ENCODE measurements at places on chromosomes 5 and 9.

DNA sequence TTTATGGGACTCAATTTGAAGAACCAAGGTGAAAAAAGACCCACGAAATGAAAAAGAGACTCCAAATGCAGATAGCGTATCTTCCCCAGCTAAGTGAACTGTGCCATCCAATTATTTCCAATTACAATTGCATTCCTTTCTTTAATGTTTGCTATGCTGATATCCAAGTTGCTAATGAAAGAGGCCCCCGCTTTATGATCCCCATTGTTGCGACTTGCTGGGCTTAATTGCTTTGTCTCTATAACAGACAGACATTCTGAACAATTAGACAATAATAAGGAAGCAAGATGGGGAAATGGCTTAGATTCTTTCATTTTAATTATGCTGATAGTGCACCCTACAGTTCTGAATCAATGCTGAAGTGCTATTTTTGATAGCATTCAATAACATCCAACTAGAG is 354.3 kb downstream of the KIF4B start:
- no peak for DNase-seq

- DNase-seq: no peak
These were observed 346.1 kb upstream of the PTGER4 start for GRCh38 chr5:40333459-40334241.

GRCh38 chr5:118545470-118545869 is 442.9 kb downstream of the DTWD2 start:
- no peak for DNase-seq

- DNase-seq: no peak
These were observed 143.5 kb downstream of the MLLT3 start for GRCh38 chr9:20478786-20479185.

GRCh38 chr5:53350991-53351770 is 129.2 kb upstream of the FST start:
- DNase-seq: no peak

- DNase-seq: peak; percentile 24
These were observed 10.5 kb upstream of the SHB start for GRCh38 chr9:38079461-38080031.

DNA sequence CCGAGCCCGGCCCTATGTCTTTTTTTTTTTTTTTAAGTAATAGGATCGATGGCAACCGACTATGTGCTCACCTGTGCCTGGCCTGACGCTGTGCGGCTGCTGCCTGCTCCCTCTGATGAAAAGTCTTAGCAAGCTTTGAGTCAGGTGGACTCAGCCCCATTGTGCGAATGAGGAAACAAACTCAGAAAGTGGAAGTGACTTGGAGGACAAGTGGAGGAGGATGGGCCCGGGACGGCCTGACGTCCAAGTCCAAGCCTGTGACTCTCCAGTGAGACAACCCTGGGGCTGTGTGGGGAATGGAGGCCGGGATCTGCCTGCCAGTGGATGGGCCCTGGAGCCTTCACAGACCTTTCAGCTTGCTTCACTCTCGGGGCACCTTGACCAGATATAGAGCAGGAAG is 57.9 kb downstream of the EXD3 start:
- DNase-seq: peak; percentile 40

DNA sequence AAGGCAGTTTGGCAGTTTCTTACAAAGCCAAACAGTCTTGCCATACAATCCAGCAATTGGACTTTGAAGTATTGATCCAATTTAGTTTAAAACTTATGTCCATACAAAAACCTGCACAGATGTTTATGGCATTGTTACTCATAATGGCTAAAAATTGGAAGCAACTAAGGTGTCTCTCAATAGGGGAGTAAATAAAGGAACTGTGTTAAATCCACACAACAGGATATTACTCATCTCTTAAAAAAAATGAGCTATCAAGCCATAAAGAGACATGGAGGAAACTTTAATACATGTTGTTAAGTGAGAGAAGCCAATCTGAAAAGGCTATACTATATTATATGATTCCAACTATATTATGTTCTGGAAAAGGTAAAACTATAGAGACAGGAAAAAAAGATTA is 313.6 kb upstream of the CD180 start:
- no peak for DNase-seq

DNA sequence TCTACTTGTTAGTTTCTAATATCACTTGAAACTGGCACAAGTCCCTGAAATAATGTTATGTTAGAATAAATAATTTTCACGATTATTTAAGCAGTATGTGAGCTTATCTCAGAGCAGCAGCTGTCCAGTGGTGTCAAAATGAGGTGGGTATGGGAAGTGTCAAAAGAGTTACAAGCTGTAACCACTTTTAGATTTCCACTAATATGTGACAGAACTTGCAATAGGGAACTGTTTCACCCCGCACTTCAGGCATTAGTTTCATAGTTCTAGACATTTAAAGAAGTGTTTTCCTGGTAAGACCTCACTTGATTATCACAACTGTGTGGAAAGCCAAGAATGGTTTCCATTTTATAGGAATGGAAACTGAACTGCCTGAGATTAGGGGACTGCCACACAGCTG is 2.9 kb upstream of the ISCA1 start:
- no peak for DNase-seq

DNA sequence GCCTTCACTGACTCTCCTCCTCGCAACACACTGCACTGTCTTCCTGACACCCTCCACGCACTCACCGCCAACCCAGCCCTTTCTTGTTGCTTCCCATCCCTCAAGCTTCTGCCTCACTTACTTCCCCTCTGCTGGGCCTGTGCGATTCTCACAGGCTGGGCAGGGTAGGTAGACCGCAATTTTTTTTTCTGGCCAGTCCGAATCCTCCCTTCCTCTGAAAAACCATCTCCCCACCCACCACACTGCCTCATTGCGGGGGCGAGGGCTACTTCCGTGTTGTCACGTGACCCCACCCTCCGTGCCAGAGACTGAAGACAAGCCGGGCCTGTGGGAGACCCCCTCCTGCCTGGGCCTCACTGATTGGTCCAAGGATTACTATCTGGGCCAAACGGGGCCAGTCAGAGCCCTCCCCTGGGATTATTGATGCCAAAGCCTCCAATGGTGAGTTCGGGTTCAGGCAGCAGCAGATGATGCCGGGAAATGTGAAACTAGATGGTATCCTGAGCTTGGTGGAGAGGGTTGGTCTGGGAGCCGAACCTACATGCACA is 73.1 kb downstream of the STK10 start:
- DNase-seq: peak; percentile 90

- no peak for DNase-seq
These were observed 35.9 kb upstream of the IRX4 start for GRCh38 chr5:1918488-1919208.

DNA sequence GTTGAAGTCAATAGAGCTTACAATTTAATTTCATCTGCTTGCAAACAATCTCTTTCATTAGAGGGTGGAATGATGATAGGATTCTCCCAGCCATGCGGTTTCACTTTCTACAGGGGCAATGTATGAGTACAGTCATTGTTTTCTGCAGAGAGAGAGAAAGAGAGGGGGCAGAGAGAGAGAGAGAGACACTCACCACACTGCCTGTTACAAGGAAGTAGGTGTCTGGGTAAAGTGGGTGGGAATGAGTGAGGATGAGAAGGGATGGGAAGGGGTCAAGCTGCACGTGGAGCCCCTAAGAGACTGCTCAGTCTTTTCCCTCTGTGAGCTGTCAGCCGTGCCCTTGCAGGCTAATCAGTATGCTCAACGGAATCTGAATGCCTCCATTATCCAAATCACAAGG is 454.3 kb downstream of the KDM4C start:
- no peak for DNase-seq

GRCh38 chr5:140420665-140421361 is 19.2 kb downstream of the ANKHD1 start:
- DNase-seq: no peak

DNA sequence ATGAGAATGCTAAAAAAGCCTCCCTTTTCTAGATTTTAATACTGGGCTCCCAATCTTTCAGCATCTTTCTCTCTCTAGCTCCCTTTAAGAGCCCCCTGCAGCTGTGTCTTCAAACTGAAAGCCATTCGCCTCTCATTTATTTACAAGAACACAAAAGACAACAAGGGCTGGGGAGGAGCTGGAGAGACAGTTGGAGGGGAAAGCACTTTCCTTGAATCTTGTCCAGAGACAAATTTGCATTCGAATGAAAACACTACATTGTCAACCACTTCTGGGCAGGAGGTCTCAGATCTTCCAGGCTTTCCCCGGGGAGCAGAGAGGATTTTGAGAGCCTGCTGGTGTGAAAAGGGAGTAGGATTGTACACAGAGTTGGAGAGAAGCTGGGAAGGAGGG is 518.3 kb downstream of the CTNND2 start:
- no peak for DNase-seq

- no peak for DNase-seq
These were observed 1.1 kb upstream of the DCANP1 start for GRCh38 chr5:135448071-135448739.

- no peak for DNase-seq
These were observed 17.9 kb upstream of the GRHPR start for GRCh38 chr9:37404590-37404989.

DNA sequence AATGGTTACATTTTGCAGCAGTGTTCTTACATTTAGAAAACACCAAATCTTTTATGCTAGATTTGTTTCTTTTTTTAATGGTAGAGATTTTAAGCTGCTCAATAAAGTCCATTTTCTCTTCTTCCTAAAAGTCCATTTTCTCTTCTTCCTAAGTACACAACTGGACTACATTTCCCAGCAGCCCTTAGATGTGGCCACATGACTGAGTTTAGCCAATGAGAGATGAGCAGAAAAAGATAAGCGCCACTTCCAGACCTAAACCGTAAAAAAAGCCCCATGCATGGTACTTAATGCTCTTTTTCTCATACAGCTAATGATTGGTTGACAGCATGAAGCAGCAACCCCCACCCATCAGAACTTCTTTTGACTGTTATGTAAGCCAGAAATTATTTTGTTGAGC is 206.7 kb downstream of the FAM114A2 start:
- DNase-seq: peak; percentile 3

DNA sequence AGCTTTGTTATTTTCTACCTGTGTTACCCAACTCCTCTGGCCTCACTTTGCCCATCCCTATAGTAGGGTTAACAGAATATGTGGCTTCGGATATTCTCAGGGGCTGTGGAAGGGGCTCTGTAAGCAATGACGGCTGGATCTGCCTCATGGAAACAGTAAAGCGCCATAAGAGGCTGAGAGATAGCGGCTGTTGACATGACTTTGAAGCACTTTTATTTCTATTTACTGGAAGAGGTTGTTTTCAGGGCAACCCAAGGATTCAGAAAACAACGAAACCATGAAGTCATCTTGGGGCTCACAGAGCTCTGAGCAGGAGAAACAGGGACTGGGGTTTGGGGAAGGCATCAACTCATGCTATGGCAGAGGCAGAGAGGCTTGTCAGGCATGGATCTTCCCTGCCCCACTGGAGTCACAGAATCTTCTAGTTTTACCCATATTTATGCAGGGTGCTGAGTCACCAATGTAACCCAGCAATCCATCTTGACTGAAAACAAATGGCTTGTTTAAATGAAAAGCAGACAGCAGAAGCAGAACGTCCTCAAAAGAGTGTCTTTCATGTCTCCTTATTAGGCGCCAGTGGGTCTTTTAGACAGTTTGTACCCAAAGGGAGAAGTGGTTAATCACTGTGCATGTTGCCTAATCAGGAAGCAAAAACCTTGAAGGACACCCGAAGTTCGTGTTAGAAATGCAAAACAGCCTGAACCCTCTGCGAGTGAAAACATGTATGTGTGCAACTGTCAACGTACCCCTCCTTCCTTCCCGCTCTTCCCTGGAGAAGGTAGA is 113.0 kb downstream of the COL23A1 start:
- peak; percentile 90 for DNase-seq

DNA sequence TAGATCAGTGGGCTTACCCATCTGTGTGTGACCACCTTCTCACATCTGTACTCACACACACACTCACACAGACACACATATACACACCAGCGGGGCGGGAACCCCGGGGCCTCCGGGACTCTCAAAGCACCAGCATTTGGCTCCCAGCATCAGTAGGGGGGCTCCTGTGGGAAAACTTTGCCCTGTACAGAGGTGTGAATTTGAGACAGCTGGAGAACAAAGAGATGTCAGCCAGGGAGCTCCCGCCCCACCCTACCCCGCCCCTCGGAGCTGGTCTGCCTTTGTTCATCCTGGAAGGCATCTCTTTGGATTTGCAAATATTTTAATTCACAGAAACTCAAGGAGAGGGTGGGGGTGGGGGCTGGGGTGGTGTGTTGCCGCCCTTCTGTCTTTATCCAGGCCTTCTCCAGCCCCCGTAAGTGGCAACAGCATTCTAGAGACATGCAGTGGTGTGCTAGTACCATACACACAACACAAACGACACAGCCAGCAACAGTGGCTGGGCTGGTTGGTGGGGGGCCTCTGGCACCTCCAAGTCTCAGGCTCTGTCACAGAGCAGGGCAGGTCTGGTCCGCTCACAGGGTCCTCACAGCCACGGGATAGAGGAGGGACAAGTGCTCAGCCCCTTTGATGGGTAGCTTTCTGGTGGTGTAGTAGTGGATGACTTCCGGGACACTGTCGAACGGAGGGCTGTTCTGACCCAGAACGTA is 15.5 kb upstream of the SLC25A51 start:
- no peak for DNase-seq

DNA sequence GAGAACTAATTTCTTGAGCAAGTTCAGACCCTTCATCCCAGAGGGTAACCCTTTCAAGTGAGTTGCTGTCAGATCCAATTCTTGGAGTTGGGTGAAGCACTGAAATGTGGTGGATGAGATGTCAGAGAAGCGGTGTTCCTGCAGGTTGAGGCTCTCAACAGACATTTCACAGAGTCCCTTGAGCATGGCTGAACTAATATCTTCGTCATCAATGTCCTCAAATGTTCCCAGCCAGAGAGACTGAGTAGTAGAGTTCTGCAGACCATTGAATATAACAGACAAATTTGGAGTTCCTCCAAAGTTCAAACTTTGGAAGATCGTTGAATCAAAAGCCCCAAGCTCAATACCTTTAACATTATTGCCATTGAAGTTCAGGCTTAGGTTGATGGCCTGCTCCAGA is 12.7 kb downstream of the CD180 start:
- no peak for DNase-seq

GRCh38 chr9:84139296-84140070 is 158.9 kb downstream of the RMI1 start:
- DNase-seq: no peak

DNA sequence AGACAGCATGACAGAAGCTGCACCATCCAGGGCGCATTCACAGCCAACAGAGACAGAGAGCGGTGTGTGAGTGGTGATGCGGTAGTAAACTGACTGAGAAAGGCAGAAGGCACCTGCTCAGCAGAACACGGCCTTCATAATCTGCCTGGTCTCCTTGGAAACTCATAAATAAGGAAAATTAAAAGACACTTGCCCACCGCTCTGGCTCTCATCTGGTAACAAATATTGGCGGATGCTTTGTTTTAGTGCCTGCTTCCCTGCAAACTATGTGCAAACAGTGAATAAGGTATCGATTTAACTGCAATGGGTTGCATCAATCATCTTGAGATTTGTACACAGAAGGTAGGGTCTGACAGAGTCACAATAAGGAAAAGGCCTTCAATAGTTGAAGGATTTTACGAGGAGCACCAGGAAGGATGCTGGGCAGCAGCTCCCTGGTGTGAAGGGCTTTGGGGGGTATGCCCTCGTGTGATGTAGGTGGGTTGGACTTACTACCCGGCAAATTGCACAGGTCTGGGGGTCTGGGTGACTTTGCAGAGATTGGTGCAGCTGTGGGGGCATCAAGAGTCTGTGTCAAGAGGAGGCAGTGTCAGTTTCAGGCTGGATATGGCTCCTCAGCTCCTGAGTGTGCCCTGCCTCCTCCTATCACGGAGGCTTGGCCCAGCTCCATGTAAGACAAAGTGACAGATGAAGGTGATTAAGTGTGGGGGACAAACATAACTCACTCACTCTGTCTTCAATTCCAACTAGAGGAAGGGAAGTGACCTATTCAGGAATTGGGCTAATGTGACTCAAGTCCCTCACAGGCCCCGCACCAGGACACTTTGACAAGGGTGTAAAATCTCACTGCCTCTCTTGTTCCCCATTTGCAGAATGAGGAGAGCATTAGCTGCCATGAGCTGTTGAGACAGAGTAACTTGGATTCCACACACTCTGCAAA is 166.7 kb downstream of the ICE1 start:
- no peak for DNase-seq

All from Kasumi-1 (cell line).